ENCODE measurements at places on chromosomes 7 and 10.

DNA sequence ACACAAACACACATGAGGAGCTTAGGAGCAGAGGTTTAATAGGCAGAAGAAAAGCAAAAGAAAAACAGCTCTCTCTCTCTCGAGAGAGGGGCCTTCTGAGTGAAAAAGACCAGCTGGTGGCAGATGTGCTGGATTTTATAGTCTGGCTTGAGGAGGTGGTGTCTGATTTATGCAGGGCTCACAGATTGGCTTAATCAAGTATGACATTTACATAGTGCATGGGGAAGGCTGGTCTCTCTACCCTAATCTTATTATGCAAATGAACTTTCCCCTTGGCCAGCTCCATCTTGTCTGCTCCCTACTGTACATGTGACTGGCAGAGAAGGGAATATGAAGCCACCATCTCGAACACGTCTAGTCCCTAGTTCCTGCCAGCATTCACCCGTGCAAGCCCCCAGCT, 219.5 kb upstream of the ZNF804B start:
- DNase-seq, result no peak

DNA sequence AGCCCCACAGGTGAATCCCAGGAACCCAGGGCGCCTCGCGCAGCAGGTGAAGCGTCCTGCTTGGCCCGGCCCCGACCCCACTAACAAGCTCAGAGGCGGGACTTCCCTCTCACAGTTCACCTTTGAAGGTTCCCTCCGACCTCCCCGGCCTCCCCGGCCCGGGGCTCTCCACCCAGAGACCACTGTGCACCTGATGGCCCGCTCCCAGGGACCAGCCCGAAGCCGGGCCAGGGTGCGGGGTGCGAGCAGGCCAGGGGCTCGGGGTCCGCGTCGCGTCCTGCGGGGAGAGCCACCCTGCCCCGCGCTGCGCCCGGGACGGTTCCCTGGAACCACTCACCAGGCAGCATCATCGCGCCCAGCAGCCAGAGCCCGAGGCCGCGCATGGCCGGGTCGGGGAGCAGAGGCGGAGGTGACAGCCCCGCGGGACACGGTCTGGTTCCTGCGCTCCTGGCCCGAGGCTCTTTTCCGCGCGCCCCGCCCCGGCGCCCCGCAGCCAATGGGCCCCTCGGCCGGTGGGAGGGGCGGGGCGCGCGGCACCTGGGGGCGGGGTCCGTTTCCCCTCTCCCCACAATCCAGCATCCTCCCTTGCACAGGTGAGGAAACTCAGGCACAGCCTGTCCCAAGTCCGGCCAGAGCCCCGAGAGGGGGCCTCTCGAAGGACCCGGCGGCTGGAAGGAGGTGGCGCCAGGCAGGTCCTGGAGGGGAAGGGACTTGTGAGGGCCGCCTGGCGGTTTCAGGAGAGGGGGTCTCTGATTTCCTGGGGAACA, at the start of gene ADAM8:
Gene ADAM8 (minus strand): TSS at position 434 of the 767 bp plus-strand sequence. CDS start 51 bp downstream, at position 383.
- DNase-seq, result peak; percentile 88

- DNase-seq, result no peak
Observed at GRCh38 chr7:152649220-152649619, 26.7 kb downstream of the XRCC2 start.

DNA sequence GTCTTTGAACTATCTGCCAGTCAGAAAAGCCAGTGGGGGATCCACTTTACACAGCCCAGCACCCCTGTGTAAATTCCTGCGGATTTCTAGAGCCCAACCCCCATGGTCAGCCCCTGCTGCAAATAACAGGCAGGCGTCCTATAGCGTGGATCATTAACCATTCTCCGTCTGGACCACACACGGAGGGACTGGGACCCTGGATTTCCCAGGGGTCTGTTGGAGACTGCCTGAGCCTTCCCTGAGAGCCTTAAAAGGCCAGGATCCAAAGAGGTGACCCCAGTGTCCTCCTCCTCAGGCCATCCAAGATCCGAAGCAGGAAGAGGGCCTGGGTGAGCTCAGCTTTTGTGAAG, 11.2 kb upstream of the GRID1 start:
- DNase-seq, result no peak

DNA sequence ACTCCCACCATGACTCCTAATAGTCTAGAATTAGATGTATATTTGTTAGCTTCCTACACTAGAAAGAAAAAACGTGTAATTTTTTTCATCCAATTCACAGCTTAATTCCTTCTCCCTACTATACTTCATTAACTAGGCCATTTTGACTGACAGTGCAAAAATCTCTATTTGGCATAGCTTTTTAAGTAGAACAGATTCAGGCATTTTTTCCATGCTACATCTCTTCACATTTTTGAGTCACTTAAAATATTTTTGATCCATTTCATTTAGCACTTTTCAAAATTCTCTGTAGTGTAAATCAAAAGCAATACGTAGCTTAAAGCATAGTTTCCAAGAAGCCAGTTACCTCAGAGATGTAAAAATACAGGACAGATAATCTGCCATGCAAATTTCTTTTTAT, 391.1 kb upstream of the NPVF start:
- DNase-seq, result no peak

- DNase-seq, result no peak
Observed at GRCh38 chr10:93580828-93581227, 14.4 kb downstream of the FFAR4 start.

DNA sequence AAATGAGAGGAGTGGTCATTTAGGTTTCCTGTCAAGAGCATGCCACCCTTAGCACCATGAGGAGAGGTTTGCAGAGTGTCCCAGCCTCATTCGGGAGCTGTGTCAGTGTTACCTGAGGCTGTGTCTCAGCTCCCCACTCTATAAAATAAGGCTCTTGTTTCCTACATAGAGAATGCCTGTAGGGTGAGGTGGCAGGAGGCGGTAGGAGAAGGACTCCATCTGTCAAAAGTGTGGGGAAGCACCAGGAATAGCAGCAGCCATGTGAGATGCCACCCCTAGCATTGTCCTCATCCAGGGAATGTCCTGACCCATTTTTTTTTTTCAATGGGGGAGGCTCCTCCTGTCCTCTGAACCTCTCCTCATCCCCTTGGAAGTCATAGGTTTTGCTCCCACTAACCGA, 451.2 kb downstream of the PLXNA4 start:
- no peak for DNase-seq

DNA sequence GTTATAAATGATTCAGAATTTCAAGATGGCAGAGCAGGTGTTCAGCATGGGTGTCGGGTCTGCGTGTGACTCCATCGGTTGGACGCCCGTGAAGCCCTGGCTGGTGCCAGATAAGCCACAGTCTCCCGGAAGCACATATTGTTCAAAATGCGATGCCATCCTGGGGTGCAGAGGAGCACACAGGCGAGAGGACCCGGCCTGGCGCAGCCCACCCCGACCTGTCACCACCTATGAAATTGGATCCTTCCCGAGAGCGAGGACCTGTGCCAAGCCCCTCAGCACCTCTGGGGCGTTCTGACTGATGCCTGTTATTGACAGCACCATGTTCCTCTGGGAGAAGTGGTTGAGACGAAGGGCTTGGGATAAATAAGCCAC, 110.1 kb downstream of the ACTR3B start:
- no peak for DNase-seq

DNA sequence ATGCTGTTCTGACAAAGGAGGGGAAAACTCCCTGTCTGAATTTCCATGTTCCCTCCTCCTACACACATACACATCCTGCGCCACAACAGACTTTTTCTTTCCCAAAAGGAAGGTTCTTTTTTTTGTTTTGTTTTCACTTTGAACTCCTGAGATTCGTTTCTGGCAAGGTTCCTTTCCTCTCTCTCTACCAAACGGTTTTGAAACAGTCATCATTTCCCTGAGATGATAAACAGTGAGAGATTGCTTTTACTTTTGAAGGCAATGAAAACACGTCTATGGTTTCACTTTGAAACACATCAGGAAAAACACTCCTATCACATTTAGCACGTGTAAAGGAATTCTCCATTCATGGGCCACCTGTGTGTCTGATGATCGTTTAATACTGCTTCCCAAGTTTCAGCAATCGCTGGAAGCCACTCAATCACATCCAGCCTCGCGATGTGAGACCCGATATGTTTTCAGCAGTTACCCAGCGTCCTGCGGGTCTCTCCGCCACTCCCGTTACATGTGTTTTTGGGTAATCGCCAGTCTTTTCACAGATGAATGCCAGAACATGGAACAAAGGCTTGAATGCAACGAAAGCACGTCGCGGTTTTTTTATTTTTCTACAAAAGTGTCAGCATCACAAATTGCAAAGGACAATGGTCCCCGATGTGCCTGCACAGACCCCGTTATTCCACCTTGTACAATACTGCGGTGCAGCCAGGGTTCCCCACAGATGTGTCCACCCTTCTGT, 62.8 kb upstream of the CUX1 start:
- no peak for DNase-seq

DNA sequence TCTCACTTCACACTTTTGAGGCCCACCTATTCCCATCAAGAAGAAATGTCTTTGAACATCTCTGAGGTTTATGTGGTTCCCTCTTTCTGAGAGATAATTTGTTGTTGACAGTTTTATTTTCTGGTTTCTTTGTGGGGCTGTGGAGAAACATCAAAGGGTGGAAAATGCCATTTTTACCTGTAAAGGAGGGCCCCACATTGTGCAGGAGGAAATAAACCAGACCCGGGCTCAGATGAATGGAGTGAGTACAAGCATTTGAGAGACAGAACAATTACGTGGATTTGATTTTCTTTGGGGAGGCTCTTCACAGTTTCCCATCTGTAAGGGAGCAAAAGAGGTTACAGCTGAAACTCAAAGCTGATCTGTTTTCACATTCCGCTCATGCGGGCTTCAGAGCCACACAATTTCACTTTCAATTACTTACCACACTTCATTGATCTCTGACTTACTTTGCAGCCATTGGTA, 29.8 kb downstream of the ITPRIP start:
- no peak for DNase-seq

- DNase-seq, result no peak
Observed at GRCh38 chr7:38481401-38481800, 149.8 kb downstream of the AMPH start.

DNA sequence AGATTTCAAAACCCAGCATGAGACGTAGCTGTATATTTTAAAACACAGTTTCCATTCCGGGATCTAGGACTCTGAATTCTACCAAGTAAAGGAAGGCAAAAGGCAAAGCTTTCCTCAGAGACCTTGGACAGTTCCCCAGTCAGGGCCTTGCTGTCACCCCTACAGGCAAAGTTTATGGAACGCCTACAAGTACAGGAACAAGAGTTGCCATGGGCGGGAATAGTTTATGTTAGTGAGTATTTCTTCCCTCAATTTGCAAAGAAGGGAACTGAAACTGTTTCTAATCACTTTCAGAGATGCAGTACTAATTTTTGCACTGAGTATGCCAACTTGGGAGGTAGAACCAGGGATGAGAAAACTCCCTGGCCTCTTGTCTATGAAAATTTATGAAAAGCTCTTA, 68.2 kb upstream of the LRGUK start:
- DNase-seq, result no peak

DNA sequence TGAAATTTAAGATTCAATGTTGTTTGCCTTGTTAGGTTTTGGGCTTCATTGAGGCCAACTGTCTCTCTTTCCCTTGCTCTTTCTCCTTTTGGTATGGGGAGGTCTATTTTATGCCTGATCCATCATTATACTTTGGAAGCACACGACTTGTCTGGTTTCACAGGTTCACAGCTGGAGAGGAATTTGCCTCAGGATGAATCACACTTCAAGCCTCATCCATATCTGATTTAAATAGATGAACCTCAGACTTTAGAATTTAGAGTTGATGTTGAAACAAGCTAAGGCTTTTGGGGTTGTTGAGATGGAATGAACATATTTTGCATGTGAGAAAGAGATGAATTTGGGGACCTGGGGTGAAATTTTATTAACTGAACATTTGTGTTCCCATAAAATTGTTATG, 150.5 kb upstream of the IGFBP3 start:
- DNase-seq, result no peak

GRCh38 chr10:71998840-71999194, 34.6 kb downstream of the CHST3 start:
- DNase-seq, result no peak

- no peak for DNase-seq
Observed at GRCh38 chr7:93228302-93228701, 2.0 kb upstream of the HEPACAM2 start.

GRCh38 chr7:55069271-55069792, 50.5 kb downstream of the EGFR start:
- no peak for DNase-seq

DNA sequence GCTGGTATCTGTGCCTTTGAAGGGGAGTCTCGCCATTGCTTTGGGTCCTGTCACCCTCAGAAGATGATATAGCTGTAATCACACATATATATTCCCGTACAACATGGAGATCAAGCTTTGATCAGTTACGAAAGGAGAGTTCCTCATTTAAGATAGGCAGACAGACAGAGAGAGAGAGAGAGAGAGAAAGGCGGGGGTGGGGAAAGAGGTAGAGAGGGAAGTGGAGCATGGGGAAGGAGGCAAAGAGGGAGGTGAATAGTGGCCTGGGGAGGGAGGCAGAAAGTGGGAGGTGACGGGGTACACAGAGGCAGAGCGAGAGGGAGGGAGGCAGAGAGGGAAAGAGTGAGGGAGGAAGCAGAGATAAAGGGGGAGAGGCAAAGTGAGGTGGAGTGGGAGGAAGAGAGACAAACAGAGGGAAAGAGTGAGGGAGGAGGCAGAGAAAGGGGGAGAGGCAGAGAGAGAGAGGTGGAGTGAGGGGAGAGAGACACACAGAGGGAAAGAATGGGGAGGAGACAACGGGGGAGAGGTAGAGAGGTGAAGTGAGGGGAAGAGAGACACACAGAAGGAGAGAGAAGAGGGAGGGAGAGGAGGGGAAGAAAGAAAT, 44.6 kb upstream of the C1QL3 start:
- DNase-seq, result no peak

GRCh38 chr10:73485320-73485719, 10.5 kb downstream of the PPP3CB start:
- DNase-seq, result no peak

- no peak for DNase-seq
Observed at GRCh38 chr10:50437248-50437647, 185.9 kb upstream of the ASAH2 start.

DNA sequence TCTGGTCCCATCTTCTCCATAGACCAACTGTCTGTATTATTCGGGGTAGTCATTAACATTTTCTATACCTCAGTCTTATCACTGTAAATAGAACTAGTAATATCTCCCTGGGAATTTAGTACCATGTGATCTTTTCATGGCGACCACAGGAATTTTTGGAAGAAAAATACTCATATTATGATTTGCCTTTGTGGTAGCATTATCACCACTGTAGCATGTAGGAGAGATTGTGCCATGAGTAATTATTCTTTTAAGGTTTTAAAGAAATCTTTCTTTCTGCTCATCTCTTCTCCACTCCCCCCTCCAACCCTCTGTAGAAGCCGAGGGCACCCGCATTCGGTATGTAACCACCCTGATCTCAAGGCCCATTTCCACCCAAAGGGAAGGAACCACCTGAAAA, 25.0 kb downstream of the ZNF365 start:
- DNase-seq, result no peak

DNA sequence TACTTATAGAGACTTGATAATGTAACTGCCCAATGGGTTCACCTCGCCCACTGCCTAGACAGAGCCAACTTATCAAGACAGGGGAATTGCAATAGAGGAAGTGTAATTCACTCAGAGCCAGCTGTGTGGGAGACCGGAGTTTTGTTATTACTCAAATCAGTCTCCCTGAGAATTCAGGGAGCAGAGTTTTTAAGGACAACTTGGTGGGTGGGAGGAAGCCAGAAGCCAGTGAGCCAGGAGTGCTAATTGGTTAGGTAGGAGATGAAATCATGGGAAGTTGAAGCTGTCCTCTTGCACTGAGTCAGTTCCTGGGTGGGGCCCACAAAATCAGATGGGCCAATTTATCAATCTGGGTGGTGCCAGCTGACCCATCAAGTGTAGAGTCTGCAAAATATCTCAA, 20.1 kb upstream of the C7orf33 start:
- no peak for DNase-seq

- peak; percentile 4 for DNase-seq
Observed at GRCh38 chr10:84429926-84430520, 101.6 kb downstream of the CCSER2 start.

- no peak for DNase-seq
Observed at GRCh38 chr7:88760136-88760515, 626 bp downstream of the ZNF804B start.
